ENCODE measurements at places on chromosomes 7 and 10.
A peak's percentile ranks its signal among the peaks of the same experiment; 100 is the strongest.

DNA sequence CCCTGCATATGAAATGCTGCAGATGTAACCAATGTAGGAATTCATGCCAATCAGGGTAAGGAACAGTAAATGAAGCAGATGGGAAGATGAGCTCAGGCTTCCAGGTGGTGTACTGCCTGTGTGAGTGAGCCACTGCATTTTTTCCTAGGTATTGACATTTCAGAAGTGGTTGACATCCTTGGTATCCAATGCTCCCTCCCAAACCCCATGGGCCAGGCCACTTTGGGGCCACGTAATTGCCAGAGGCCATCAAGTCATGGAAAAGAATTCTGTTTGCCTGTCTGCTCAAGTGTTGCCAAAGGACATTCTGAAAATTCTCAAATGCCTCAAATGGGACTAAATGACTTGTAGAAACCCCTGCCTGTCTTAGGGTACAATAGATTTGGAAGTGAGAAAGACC, 384.6 kb downstream of the GATA3 start:
- no peak for DNase-seq

DNA sequence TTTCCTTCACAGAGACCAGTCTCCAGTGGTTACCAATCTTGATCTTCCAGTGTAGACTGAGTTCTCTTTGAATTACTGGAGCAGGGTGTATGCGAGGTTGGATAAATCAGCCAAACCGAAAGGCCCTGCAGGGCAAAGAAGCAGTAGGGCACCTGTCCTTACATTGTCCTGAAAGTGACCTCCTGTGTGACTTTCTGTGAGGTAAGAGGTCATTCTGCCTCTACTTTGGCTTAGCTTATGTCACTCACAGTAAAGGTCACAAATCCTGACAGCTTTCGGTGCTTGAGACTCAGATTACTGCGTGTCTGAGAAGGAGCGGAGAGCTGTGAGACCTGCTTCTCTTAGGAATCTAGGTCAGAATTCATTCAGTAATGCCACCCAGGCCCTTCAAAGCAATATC, 252.7 kb upstream of the ETV1 start:
- DNase-seq = no peak

GRCh38 chr10:25036381-25036780, 20.0 kb downstream of the THNSL1 start:
- no peak for DNase-seq

GRCh38 chr7:116588225-116588624, 63.4 kb downstream of the CAV1 start:
- DNase-seq = no peak

DNA sequence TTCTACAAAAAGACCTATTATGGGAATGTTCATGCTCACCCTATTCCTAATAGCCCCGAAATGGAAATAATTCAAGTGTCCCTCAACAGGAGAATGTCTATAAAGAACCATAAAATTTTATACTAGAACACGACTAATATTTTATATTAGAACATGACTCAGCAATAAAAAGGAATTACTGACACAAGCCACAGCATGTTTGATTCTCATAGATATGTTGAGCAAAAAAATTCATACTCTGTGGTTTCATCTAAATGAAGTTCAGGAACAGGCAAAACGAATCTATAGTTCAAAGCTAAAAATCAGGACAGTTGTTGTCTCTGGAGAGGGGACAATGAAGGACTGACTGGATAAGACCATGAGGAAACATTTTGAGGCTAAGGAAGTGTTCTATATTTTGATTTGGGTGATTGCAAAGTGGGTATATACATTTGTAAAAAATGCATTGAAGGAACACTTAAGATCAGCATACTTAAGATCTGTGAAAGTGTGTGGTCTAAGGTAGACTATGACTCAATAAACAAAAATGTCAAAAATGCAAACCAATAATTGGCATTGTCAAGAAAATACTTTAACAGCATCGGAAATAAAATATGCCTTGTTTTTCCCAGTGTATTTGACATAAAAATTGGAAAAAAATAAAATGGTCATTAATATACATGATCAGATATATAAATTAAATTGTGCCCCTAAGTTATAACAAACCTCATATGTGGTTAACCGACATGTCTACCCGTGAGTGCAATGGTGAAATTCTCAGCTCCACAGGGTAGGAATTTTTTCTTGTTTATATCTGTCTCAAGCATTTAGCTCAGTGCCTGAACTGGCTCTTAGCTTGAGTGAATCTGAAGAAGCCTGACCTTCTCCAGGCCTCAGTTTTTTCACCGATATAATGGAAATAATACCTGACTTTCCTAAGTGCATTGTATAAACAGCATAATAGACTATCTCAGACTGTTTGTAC, 124.9 kb upstream of the CTTNBP2 start:
- no peak for DNase-seq

DNA sequence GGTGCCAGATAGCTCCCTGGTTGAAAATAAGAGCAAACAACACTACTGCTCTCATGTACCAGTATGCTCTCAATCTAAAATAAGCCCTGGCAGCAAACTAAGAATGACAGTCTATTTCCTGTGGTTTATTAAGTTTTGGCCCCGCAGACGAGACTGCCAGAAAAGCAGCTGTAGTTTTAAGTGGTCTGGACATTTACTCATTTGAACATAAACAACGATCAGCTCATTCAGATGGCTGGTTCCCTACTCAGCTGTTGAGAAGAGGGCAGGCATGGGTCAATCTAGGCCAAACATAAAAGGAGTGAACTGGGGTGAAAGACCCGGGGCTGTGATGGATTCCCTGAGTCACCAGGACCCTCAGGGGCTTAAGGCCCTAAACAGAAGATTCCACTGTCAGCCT, 4.5 kb downstream of the TRIL start:
- no peak for DNase-seq

DNA sequence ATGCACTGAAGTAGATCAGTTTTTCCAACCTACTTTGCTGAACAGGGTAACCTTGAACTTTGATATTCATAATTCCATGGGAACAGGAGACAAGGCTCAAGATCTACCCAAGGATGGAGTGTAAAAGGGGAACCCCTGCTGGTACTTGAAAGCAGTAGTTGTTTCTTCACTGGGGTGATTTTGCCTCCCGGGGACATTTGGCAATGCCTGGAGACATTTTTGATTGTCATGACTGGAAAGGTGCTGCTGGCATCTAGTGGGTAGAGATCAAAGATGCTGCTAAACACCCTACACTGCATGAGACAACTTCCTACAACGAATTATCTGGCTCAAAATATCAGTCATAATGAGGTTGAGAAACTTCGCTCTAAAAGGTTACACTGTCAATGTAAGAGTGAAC, 214.8 kb upstream of the CTBP2 start:
- DNase-seq = peak; percentile 14

DNA sequence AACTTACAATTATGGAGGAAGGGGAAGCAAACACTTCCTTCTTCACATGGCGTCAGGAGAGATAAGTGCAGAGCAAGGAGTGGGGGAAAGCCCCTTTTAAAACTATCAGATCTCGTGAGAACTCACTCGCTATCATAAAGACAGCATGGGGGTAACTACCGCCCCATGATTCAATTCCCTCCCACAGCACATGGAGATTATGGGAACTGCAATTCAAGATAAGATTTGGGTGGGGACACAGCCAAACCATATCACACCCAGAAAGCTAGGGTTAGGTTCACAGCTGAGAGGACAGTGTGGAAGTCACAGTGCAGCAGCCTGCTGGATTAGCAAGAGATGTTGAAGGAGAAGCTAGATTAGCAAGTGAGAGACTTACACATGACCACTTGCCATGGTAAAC, 81.6 kb downstream of the CRTAC1 start:
- DNase-seq = no peak
